Activated CD8-positive, alpha-beta memory T cell treated with anti-CD3 and anti-CD28 coated beads, Interleukin-2, amount 50 U/mL, for 4 hours (primary cell): ENCODE measurements at places on chromosomes 5 and 9.

GRCh38 chr5:10734037-10734709, 26.9 kb downstream of the DAP start:
- no peak for DNase-seq

GRCh38 chr5:142955628-142956027, 185.5 kb downstream of the ARHGAP26 start:
- no peak for DNase-seq

- no peak for DNase-seq
These were observed 152.1 kb downstream of the CRB2 start for GRCh38 chr9:123508048-123508447.

DNA sequence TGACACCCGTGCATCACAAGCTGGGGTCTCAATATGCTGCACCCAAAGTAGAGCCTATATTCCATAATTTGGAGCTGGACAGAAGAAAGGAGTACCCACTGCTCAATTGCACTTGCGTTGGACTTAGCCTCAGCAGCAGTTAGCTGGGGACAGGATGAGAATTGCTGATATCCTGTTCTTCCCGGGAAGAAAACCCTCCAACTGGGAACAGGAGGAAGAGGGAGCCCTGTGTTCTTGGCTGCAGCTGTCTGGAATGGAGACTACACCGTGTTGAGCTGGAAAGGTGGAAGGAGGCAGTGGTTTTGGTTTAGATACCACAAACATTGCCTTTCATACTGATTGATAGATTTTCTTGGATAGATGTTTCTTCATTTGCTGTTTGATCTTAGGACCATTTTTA, 24.6 kb downstream of the CNTLN start:
- DNase-seq: no peak

GRCh38 chr5:157143127-157143971, 684 bp upstream of the MED7 start:
- DNase-seq: peak; percentile 28

GRCh38 chr5:111063709-111064322, 7.7 kb upstream of the TSLP start:
- DNase-seq: no peak

- no peak for DNase-seq
These were observed 41.2 kb upstream of the STRBP start for GRCh38 chr9:123309611-123310010.

DNA sequence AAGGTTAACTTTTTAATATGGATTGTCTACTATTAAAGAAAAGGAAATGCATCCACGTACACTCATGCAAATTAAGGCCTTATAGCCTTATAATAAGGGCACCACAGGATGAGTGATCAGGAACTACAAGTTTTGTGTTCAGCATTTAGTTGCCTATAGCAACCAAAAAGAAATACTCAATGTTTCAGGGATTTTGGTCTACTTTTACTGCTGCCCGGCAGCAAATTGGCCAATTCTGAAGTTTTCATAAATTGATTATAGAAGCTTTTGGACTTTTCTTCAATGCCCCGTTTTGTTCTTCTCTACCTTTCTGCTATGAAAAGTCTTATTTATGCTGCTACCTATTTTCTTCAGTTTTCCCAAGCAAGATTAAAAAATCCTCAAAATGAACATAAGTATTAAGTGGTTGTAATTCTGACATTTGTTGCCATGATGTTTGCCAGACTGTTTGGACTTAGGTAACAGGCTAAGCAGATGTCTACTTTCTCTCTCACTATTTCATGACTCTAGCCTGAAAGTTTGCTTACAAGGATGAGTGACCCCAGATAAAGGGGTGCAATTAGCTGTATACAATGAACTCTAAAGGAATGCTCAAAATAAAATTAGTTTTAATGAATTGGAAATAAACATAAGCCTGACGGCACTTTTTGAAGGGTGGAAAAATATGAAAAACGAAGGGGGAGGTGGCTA, 391.5 kb upstream of the DAB2 start:
- no peak for DNase-seq

- no peak for DNase-seq
These were observed 93.6 kb downstream of the TRIO start for GRCh38 chr5:14236757-14237156.

GRCh38 chr5:24444414-24444813, 200.4 kb downstream of the CDH10 start:
- DNase-seq: no peak

DNA sequence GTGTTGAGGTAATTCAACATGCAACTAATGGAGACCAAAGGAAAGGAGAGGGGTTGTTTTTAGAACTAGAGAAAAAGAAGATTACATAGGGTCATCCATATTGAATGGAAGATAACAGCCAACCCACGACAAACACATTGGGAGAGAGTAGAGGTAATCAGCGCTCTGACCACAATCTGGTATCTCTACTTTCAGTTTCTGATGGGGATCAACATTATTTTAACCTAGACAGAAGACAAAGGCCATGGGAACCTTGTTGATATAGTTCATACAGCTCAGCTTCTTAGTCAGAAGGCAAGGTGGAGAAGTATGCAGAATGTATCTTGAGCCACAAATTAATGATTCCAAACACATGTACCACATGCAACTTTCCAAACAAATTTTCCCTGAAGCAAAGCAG, 537.1 kb upstream of the ST8SIA4 start:
- no peak for DNase-seq

- no peak for DNase-seq
These were observed 4.1 kb upstream of the CAVIN4 start for GRCh38 chr9:100573655-100574260.

DNA sequence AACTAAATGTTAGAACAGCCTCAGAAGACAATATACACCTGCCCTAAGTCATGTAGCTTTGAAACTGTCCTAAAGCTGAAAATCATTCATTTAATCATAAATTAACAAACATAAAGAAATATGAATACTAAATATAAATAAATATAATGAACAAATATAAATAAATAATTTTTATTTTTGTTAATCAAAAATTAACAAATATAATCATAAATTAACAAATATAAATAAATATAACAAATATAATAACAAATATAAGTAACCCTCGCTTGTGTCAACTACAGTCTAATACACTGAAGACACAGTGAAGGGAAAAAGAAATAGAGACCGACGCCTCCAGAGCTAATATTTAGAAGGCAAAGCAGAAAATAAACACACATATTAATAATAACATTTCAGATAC, 527.3 kb downstream of the CYLC2 start:
- no peak for DNase-seq
